ENCODE measurements at places on chromosomes 13 and 19. TPM values are rescaled to one million over a fixed set of nuclear protein-coding genes. Genes with fewer than 3 reads are reported as not detected.
A peak's percentile ranks its signal among the peaks of the same experiment; 100 is the strongest.

DNA sequence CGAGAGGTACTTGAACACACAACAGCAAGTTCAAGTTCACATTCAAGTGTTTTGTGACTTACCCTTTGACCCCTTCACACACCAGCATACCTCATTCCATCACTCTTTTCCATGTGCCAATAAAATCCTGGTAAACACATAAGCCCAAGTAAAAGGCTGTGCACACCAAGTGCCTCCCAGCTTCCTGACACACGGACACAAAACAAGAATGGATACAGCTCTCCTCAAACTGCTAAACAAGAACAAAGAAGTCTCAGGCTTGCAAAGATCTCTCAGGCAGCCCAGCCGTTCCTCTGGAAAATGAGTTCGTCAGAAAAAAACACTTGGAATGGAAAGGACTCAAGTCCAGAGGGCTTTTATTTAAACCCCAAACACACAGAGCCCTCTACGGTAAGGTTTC, 83.7 kb downstream of the NUFIP1 start:
- H3K4me3 ChIP-seq = no peak overlapping the region
- H3K27ac ChIP-seq = no peak overlapping the region
- no peak for ATAC-seq
- peaks cover 16% of the 10 kb centered on the region for H3K27me3 ChIP-seq

DNA sequence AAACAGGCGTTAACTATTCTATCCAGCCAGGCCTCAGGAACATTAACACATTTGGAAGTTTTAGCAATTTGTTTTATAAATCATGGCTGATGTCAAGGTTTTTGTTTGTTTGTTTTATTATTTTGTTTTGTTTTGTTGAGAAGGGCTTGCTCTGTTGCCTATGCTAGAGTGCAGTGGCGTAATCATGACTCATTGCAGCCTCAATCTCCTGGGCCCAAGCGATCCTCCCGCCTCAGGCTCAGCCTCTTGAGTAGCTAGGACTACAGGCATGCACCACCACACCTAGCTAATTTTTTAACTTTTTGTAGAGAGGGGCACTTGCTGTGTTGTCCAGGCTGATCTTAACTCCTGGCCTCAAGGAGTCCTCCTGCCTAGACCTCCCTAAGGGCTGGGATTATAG, 28.3 kb downstream of the NUP58 start:
- no peaks in the 10 kb centered on the region for H3K27me3 ChIP-seq
- peaks cover 100% of the 10 kb centered on the region for H3K36me3 ChIP-seq
- no peak overlapping the region for H3K4me3 ChIP-seq

DNA sequence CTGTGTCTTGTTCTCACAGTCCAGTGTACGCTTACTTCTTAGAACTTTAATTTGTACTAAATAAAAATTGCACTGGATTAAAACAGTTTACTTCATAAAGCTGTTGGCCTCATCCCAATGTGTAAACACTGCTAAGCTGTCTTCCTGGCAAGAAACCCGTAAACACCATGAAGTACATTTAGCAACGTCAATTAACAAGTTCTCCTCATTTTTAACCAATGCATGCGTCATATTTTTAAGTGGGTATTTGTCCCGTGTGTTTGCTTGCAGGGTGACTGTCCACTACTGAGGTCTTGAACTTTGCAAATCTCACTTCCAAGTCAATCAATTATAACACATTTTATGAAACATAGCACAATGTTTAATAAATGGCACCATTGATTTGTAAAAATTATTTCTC, 28.2 kb downstream of the LAIR2 start:
- peaks cover 50% of the 10 kb centered on the region for H3K27me3 ChIP-seq
- ATAC-seq = no peak
- H3K27ac ChIP-seq = no peak overlapping the region
- H3K4me3 ChIP-seq = no peak overlapping the region
- H3K4me1 ChIP-seq = peaks cover 4% of the 10 kb centered on the region

DNA sequence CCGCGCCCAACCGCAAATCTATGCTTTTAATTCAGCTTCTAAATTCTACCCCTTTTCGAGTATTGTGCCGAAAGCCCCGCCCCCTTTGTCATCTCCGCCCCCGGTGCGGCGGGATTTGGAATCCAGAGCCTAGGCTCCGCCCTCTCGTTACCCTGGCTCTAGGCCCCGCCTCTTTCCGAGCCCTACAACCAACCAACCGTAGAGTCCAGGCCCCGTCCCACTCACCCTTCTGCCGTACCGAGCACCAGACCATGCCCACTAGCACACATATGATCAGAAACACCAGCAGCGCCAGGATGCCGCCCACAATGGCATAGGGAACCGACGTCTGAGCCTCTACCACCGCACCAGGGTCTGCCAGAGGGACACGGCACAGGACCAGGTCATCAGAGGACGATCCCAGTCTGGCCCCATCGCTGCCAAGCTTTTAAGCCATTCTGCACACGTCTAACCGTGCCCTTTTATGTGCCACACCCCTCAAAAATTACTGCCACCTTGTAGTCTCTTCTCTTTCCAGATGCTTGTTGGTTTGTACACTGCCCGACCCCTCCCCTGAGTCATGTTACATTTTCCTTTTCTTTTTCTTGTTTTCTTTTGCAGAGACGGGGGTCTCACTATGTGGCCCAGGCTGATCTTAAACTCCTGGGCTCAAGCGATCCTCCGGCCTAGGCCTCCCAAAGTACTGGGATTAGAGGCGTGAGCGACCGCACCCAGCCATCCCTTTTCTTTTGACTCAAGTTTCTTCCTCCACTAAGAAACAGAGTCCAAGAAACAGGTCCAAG, 4.7 kb upstream of the ZNF428 start:
- ATAC-seq = no peak
- H3K36me3 ChIP-seq = peaks cover 7% of the 10 kb centered on the region
- no peak overlapping the region for H3K27ac ChIP-seq
- no peak overlapping the region for H3K4me3 ChIP-seq
- peaks cover 6% of the 10 kb centered on the region for H3K4me1 ChIP-seq

- no peaks in the 10 kb centered on the region for H3K36me3 ChIP-seq
- no peaks in the 10 kb centered on the region for H3K4me1 ChIP-seq
- peaks cover 20% of the 10 kb centered on the region for H3K27me3 ChIP-seq
- H3K4me3 ChIP-seq = no peak overlapping the region
- H3K27ac ChIP-seq = no peak overlapping the region
Measured at GRCh38 chr19:50705422-50706019, 14.1 kb downstream of the SHANK1 start.

DNA sequence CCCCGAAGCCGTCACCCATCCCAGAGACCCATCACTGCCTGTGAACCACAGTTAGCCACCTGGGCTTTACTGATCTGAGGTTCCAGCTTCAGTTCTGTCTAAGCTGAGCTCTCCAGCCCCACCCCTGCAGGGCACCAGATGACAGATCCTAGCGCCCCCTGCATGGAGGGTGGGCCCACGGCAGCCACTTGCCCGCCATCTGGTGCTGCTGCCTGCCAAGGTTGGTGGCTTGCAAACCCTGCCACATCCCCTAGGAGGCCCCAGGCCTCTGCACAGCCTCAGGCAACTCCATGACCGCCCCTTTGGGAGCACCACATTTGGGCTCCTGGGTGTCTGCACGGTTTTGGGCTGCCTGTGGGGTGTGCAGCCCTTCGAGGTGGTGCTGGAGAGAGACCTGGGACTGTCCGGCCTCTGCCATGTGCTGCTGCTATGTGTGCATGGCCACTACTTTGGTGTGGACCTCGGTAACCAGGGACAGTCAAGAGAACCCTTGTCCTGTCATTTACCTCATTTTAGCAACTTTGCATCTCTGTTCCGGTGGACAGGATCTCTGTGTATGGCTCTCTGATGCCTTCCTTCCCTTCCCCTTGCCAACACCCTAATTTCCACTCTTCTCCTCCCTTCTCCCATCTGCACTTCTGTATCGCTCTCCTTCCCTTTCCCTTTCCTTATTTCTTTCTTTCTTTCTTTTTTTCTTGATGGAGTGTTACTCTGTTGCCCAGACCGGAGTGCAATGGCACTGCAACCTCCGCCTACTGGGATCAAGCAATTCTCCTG, 17.4 kb upstream of the SDHAF1 start:
- H3K4me3 ChIP-seq = no peak overlapping the region
- peaks cover 8% of the 10 kb centered on the region for H3K27me3 ChIP-seq
- peak; percentile 38 for ATAC-seq
- H3K4me1 ChIP-seq = no peaks in the 10 kb centered on the region
- H3K36me3 ChIP-seq = no peaks in the 10 kb centered on the region
- H3K27ac ChIP-seq = no peak overlapping the region

DNA sequence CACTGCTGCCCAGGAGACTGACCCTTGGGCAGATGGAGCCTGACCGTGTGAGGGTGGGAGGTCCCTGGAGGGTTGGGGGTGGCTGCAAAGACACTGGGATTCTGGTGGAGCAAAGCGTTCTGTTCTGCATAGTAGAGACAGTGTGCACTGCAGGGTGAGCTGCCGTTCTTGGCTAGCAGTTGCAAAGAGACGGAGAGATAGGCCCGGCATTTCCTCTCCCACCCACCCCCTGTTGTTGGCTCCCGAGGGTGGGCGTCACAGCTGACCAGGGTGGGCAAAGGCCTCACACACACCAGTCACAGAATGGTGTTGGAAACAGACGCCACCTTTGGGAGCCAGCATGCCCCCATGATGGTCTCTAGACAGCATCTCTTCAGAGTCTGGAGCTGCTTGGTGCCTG, 11.4 kb downstream of the TMEM255B start:
- H3K27ac ChIP-seq = no peak overlapping the region
- no peak for ATAC-seq
- no peaks in the 10 kb centered on the region for H3K27me3 ChIP-seq
- H3K4me1 ChIP-seq = peaks cover 9% of the 10 kb centered on the region

DNA sequence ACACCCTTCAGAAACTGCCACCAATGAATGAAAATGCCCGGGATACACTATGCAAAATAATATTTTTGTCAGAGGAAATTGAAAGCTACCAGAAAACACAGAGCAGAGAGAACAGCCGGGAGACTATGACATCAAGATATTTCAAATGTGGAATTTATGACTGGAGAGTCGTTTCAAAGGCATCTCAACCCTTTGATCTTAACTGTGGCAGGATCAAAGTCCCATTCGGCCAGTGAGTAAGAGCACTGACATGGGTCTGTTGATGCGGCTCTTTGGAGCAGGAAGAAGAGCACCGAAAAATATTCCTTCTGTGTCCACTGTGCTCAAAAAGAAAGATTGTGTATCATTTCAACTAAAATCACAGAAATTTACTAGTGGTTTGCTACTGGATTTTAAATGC, 201.9 kb downstream of the RFC3 start:
- no peaks in the 10 kb centered on the region for H3K36me3 ChIP-seq
- peaks cover 5% of the 10 kb centered on the region for H3K27me3 ChIP-seq
- H3K4me3 ChIP-seq = no peak overlapping the region
- no peak overlapping the region for H3K27ac ChIP-seq
- H3K4me1 ChIP-seq = no peaks in the 10 kb centered on the region
- ATAC-seq = no peak

GRCh38 chr19:2636141-2636896, 66.2 kb downstream of the GNG7 start:
- H3K36me3 ChIP-seq = no peaks in the 10 kb centered on the region
- H3K27me3 ChIP-seq = no peaks in the 10 kb centered on the region
- no peaks in the 10 kb centered on the region for H3K4me1 ChIP-seq

GRCh38 chr13:25172303-25172630, 179 bp upstream of the AMER2 start:
- peaks cover 64% of the 10 kb centered on the region for H3K27me3 ChIP-seq
- ATAC-seq = no peak
- peaks cover 11% of the 10 kb centered on the region for H3K4me1 ChIP-seq
- peaks cover 5% of the 10 kb centered on the region for H3K36me3 ChIP-seq
- peak overlapping the region; percentile 61 for H3K4me3 ChIP-seq

DNA sequence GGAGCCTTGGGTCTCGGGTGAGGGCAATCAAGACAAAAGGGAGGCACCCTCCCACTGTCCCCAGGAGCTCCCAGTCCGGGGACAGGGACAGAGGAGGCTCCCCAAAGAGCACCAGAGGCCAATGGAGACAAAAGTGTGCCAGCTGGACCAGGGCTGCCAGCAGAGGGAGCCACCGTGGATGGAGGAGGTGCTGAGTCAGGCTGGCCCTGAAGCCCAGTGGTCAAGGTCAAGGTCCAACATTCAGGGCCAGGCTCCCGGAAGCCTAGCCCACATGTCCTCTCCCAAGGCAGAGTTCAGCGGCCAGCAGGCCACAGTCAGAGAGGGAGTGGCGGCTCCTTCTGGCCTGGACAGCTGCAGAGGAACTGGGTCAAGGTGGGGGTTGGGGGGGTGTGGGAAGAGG, 8.4 kb downstream of the COL5A3 start:
- H3K36me3 ChIP-seq = peaks cover 85% of the 10 kb centered on the region
- no peak for ATAC-seq
- H3K27me3 ChIP-seq = no peaks in the 10 kb centered on the region
- H3K4me1 ChIP-seq = peaks cover 42% of the 10 kb centered on the region
- no peak overlapping the region for H3K27ac ChIP-seq

GRCh38 chr13:28534801-28535200, 39.9 kb upstream of the FLT1 start:
- no peak overlapping the region for H3K4me3 ChIP-seq
- no peaks in the 10 kb centered on the region for H3K36me3 ChIP-seq
- ATAC-seq = no peak
- H3K27ac ChIP-seq = no peak overlapping the region

GRCh38 chr19:41575998-41576397, at the start of gene CEACAM21:
Gene CEACAM21 (plus strand): TSS chr19:41576166. CDS start chr19:41576275, 109 bp downstream.
- peak within 1 kb of the TSS; percentile 95 for H3K27ac ChIP-seq
- peak; percentile 100 for ATAC-seq
- peak within 1 kb of the TSS; percentile 84 for H3K4me3 ChIP-seq
- peaks cover 68% of the 10 kb centered on the region for H3K36me3 ChIP-seq
- H3K4me1 ChIP-seq = peaks cover 13% of the 10 kb centered on the region

DNA sequence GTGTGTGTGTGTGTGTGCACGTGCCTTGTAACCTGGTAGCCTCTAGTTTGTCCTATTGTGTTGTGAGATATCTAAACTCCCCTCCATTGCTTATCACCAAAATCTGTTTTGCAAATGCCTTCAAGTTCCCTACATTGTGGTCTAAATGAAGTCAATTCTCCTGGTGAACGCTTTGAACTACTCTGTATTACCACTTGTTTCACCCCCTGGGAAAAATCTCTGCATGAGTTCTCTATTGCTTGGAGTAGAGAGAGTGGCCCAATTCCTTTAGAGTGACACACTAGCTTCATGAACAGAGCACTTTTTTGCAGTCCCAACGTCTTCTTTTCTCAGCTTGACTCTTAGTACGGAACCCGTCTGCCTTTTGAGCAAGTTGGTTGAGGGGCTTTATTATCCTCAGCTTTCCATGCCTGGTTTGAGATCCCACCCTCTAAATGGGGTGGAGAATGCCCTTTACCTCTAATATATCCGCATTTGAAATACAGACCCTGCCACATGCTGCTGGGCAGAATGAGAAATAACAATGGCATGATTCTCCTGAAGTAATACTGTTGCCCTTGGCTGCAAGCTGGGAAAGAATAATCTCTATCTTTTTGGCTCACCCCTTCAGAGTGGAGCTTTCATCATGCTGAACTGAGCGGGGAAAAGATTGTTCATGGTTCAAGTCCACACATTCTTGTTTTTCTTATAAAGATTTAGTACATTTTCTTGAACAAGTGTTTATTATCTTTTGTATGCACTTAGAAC, 2545.3 kb downstream of the PCDH9 start:
- no peaks in the 10 kb centered on the region for H3K4me1 ChIP-seq
- no peaks in the 10 kb centered on the region for H3K36me3 ChIP-seq
- H3K27me3 ChIP-seq = no peaks in the 10 kb centered on the region
- no peak for ATAC-seq
- H3K27ac ChIP-seq = no peak overlapping the region

- no peaks in the 10 kb centered on the region for H3K36me3 ChIP-seq
- H3K4me1 ChIP-seq = no peaks in the 10 kb centered on the region
- ATAC-seq = peak; percentile 52
- no peak overlapping the region for H3K4me3 ChIP-seq
Measured at GRCh38 chr13:40452038-40452666, 214.3 kb downstream of the FOXO1 start.

The ZNF234 gene
- 4.9 TPM for total RNA-seq

The PRKCG gene
- total RNA-seq = not detected

The SMIM7 gene
- total RNA-seq = 52.9 TPM

The TMPRSS9 gene
- not detected for total RNA-seq

The CCDC61 gene
- 24.3 TPM for total RNA-seq

The SLC6A16 gene
- 1.1 TPM for total RNA-seq
